BJ (cell line): ENCODE measurements at places on chromosomes 6 and 20.
A peak's percentile ranks its signal among the peaks of the same experiment; 100 is the strongest.

GRCh38 chr6:37175332-37176267 is 5.6 kb downstream of the PIM1 start:
- DNase-seq: no peak

- no peak for DNase-seq
These were observed 117.0 kb upstream of the OGFRL1 start for GRCh38 chr6:71171497-71172070.

DNA sequence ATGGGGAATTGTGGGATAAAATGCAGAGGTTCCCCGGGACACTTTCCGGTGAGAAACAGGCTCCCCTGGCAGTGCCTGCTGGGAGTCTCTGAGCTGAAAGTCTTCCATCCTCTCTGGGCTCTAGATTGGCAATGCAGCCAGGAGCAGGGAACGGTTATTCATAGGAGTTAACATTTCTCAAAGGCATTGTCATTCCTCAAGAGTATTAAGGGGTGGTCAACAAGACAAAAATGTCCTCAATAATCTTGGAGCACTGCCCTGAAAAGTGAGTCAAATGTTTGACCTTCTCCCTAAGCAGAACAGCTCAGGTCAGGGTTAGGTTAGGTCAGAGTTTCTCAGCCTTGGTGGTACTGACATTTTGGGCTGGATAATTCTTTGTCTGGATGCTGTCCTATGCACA is 13.2 kb downstream of the BPIFB1 start:
- no peak for DNase-seq

DNA sequence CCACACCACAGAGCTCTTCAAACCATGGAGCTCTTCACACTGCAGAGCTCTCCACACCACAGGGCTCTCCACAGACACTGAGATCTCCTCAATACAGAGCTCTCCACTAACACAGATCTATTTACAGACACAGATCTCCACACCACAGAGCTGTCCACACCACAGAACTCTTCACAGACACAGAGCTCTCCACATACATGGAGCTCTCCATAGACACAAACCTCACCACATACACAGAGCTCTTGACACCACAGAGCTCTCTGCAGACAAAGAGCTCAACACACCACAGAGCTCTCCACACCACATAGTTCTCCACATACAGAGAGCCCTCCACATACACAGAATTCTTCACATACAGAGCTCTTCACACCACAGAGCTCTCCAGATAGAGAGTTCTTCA is 53.0 kb downstream of the ERMARD start:
- DNase-seq: no peak

GRCh38 chr6:1018041-1018440 is 293.9 kb upstream of the FOXQ1 start:
- no peak for DNase-seq

- DNase-seq: peak; percentile 47
These were observed 55.2 kb upstream of the ASIP start for GRCh38 chr20:34185766-34186620.

DNA sequence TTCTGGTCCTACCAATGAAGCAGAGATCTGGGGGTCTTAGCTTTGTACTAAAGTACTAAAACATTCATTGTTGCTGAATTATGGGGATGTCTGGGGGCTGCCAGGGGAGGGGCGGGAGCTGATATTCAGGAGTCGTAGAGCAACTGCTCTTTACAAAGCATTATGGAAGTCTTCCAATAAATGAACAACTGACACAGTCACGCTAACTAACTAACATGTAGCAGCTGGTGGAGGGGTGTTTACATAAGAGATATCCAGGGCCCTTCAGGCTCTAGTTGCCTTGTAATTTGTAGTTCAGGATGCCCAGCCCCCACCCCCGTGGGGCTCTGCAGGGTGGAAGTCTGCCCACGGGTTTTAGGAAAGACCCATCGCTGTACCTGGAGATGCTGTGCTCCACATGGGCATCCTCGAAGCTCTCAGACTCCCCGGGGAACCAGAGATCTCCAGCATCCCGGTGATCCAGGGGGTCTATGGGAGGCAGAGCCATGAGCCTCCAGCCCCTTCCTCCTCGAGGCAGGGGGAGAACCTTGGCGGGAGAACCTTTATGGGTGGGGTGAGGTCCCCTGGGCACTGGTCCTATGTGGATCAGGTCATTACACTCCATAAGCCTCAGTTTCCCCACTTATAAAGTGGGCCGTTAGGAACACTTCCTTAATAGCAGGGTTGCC is 3.4 kb downstream of the TREM2 start:
- DNase-seq: no peak

- DNase-seq: no peak
These were observed at the start of gene TP53INP2 for GRCh38 chr20:34704177-34705007. Gene TP53INP2 (plus strand): TSS chr20:34704344. CDS start chr20:34708740, 4,396 bp downstream.

GRCh38 chr20:62430311-62430853 is 3.0 kb upstream of the RBBP8NL start:
- no peak for DNase-seq

GRCh38 chr6:37680668-37681067 is 17.0 kb downstream of the MDGA1 start:
- no peak for DNase-seq

- DNase-seq: no peak
These were observed 48.7 kb downstream of the NUDT3 start for GRCh38 chr6:34343806-34344205.

GRCh38 chr6:88780714-88781389 is 182.6 kb downstream of the RNGTT start:
- peak; percentile 5 for DNase-seq

GRCh38 chr6:38783443-38784228 is 68.5 kb downstream of the DNAH8 start:
- DNase-seq: no peak

- DNase-seq: no peak
These were observed 31.5 kb downstream of the PMEPA1 start for GRCh38 chr20:57678340-57678739.

GRCh38 chr6:30175765-30176164 is 12.4 kb downstream of the TRIM15 start:
- DNase-seq: no peak

DNA sequence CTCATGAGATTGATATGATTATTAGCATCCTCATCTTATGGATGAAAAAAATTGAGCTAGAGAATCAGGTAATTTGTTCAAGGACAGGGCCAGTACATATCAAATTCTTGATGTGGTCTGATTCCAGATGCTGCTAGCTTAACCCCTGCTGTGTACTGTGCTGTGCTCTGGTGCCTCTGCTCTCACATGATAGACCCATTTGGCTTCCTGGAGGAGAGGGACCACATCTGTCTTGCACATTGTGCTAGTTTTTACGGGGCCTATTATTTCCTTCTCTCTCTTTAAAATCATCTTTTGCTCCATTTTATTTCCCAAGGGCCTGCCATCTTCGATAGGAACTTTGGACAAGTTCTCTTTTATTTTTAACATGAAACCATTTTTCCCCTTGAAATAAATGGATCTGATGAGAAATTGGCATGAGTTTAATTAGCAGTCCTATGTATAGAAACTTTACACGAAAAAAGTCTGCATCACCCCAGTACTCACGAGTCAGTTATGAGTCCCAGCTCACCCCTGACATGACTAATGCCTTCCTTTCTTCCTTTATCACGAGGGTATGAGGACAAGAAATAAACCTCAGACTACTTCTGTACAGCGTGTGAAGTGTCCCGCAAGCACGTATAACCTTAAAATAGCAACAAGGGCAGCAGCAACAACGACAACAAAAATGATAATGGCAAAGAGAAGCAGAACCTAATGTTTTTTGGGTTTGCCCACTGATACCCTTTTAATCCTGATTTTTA is 26.5 kb downstream of the CD109 start:
- DNase-seq: peak; percentile 91

GRCh38 chr6:119148825-119149525 is 70.5 kb upstream of the FAM184A start:
- DNase-seq: no peak

GRCh38 chr6:157758516-157759023 is 64.5 kb upstream of the SNX9 start:
- no peak for DNase-seq

DNA sequence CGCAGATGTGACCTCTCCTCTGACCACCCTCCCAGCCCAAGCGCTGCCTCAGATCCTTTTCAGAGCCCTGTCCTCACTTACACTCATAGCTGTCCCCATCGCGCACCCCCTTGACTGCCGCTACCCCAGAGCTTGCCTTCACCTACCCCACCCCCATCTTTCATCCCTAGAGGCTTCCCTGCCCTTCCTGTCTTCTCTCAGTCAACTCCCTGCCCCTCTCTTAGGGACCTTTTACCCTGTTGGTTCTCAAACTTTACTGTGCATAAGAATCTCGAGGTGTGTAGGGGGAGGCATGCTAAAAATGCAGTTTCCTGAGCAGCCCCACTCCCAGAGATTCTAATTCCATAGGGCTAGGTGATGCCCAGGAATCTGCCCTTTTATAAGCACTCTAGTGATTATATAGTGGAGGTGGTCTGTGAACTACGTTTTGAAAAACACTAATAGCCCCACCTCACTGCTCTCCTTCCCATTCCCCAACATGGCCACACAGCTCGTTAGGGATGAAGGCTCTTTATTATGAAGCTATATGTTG is 725 bp downstream of the TM9SF4 start:
- no peak for DNase-seq

- no peak for DNase-seq
These were observed 153.9 kb downstream of the UTRN start for GRCh38 chr6:144439016-144439415.

GRCh38 chr6:52233005-52233404 is 11.3 kb downstream of the IL17F start:
- no peak for DNase-seq

DNA sequence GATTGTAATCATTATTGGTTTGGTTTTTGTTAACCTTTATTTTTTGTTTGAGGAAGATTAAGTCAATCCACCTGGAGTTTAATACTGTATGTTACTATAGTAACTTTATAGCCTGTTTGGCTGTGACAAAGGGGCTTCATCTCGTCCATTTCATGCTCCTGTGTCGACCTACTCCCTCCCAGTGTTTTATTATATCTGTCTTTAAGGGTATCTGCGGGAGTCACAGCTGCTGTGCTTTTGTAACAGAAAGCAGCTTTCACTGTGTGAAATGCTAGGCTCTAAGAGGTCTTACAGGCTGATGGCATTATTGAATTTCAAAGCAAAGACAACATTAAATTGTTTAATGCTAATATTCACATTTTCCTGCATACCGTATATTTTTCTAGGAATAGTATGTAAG is 698.0 kb upstream of the POU3F2 start:
- no peak for DNase-seq

GRCh38 chr6:38420207-38420606 is 219.5 kb downstream of the BTBD9 start:
- DNase-seq: no peak

DNA sequence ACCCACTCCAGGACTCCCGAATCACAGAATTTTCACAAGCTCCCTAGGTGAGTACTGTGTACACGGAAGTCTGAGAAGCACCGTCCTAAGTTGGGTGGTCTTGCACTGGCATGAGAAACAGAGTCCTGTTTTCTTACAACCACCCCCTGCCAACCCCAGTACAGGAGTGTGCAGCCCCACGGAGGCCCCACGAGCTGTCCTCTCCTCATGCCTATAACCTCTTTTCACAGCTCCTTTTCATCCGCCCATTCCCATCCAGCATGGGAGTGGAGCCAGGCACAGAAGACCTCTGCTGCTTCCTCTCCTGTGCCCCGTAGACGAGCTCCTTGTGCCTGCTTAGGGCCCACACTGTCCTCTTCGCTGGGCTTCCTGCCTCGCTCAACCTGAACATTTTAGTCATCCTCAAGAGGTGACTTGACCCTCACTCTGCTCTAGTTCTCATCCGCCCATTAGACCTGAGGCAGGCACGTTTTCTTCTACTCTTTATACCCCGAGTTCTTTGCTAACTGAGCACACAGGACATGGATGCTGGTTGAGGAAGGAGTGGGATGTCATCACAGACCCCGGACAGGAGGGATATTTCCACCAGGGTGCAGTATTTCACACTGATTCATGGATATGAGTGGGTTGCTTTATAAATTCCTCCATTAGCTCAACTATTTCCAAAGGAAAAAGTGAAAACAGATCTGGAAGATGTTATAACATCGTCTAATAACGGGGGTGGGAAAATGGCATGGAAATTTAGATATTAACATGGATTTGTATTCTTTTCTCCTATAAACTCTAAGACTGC is 160.5 kb downstream of the TTLL2 start:
- no peak for DNase-seq

GRCh38 chr6:33716379-33716778 is 4.9 kb upstream of the UQCC2 start:
- DNase-seq: no peak

- DNase-seq: no peak
These were observed 256.7 kb upstream of the TCF21 start for GRCh38 chr6:133632206-133632605.

GRCh38 chr6:43939281-43940070 is 169.5 kb downstream of the VEGFA start:
- DNase-seq: no peak

GRCh38 chr6:28658475-28659249 is 133.0 kb downstream of the GPX5 start:
- DNase-seq: no peak

- no peak for DNase-seq
These were observed 147.2 kb downstream of the CFAP61 start for GRCh38 chr20:20199361-20200160.

DNA sequence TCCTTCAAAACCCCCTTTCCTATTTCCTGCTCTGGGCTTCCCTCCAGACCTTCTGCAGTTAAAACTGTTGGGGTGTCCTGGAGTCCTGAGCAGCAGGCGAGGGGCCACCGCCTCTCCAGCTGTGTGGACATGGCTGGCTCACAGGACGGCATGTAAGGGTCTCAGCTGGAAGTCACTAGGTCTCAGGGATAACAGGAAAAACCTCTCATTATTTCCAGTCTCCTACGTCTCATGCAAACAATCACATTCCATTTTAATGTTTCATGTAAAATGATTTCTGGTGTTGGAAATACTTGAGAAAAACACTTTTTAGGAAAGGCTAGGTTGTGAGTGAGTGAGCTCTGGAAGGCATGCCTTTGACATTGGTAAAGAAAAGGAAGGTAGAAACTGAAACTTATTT is 158.7 kb downstream of the SCML4 start:
- no peak for DNase-seq

GRCh38 chr6:85114581-85114935 is 335.3 kb upstream of the NT5E start:
- DNase-seq: no peak

DNA sequence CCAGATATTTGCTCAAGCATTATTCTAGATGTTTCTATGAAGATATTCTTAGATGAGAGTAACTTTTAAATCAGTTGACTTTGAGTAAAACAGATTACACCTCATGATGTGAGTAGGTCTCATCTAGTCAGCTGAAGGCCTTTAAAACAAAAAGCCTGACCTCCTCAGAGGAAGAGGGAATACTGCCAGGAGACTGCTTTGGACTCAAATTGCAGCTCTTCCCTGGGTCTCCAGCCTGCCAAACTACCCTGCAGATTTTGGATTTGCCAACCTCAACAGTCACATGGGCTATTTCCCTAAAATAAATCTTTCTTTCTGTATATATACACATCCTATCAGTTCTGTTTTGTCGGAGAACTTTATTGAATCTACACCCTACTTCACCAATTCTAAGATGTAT is 182.5 kb upstream of the TENT5A start:
- DNase-seq: no peak

GRCh38 chr20:11979306-11979990 is 61.8 kb downstream of the BTBD3 start:
- no peak for DNase-seq
